AG04449 (cell line): ENCODE measurements at places on chromosomes 4 and X.

DNA sequence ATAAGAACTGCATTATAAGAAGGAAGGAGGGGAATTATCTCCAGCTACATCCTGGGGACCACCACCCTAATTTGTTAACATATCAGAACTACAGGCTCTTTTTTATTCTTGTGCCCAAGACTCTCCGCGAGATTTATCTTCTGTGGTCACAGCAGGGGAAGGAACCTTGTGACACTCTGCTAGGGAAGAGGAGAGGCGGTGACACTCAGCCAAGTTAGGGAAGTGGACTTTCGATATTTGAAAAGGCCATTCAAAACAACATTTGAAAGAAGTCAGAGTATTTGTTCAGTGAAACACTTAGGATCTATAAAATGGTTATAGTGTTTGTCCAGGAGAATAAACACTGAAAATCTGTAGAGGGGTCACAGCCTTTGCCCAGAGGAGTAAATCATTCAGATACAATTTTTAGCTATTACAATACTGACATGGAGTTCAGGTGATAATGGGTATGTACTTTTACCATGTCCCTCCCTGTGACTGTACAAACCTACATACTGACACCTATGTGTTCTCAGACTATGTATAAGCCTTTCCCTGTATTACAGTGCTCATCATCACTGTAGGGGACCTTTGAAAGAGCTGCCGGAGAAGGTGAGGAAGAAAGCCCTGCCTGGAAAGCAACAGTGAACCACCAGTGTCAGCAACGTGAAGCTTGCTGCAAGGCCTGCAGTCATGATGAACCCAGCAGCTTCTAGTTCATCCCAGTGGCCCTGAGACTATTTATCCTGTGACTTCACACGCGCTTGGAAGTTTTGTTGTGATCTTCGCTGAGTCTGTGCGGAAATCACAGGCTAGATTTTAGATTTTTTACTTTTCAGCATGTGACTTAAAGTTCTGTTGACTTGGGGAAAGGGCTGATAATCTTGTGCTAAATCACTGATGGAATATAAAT, 8.5 kb upstream of the PTTG2 start:
- no peak for DNase-seq

GRCh38 chr4:169410839-169411770, 140.3 kb upstream of the SH3RF1 start:
- peak; percentile 77 for DNase-seq

DNA sequence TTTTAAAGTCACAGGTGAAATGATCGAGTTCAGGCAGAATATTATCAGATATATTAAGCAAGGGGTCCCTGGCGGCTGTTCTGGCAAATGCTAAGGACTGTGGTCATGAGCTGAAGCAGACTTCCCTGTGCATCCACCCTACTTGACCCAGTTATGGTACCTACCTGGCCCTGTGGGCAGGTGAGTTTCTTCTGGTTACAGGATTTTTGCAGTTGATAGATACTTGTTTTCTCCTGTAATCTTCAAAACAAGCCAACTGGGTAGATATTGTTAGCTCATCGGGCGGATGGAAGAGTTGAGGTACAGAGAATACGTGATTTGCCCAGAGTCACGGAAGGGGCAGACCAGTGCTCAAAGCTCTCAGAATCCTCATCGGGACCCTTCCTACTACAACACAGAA, 18.5 kb upstream of the PROM1 start:
- DNase-seq: no peak

DNA sequence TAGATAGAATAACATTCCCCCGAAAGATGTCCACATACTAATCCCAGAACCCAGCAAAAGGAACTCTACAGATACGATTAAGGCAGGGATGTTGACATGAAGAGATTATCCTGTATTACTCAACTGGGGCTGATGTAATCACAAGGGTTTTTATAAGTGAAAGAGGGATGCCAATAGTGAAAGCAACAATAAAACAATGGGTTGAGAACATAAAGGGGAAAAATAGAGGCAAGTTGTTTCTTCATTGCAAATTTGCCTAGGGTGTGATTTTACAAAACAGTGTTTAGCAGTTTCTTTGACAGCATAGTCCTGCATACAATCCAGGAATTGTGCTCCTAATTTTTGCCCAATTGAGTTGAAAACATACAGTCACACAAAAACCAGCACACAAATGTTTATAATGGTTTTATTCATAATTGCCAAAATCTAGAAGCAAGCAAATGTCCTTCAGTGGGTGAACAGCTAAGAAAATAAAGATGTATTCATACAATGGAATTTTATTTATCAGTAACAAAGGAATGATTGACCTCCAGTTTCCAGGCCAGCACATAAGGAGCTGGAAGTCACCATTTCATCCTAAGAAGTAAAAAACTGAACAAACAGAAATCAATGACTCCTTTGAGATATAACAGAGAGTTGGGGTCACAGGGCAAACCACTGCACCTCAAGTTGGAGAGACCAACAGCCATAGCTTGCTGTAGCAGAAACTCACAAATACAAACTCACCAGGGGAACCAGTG, 107.2 kb downstream of the CENPC start:
- DNase-seq: peak; percentile 38

- DNase-seq: no peak
These were observed 370.9 kb downstream of the PRR32 start for GRCh38 chrX:127190381-127190780.

- DNase-seq: no peak
These were observed 75.5 kb downstream of the UGT8 start for GRCh38 chr4:114674080-114674479.

DNA sequence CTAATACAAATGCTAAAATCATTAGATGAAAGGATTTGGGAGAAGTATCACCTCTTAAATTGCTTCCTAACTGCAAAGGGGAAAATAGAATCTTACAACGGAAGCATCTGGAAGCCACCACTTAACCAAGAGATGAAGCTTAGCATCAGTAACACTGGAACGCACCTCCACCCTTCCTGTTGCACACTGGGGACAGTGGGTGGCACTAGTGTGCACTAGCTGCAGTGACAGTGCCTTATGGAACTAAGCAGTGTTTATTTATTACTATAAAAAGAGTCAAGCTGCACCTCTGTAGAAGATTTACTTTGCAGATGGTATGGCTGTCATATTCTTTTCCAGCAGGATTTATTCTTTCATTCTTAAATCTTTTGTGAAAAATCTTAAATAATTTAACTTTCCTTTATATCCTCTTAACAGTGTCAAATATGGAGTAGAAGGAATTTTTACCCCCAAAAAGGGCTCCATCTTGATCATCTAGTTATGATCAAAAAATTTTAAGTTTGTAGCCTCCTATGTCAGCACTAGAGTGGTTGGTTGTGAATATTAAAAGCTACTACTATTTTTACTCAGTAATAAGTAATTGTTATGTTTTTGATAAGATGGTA, 76.7 kb downstream of the SCD5 start:
- no peak for DNase-seq

- no peak for DNase-seq
These were observed 209.4 kb downstream of the RAPGEF2 start for GRCh38 chr4:159312236-159312635.

DNA sequence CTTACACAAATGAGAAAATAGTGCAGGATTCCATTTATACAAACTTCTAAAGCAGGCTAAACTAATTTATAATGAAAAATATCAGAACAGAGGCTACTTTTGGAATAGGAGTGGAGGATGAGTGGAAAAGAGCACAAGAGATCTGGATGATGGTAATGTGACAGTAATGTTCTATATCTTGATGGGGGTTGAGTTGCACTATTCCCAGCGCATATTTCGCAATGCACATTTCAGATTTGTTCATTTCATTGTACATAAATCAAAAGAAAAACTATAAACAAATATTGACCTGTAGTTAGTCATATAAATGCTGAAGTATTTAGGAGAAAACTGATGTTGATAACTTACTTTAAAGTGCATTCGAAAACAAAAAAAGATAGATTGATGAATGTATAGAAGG, 177.0 kb upstream of the MAOA start:
- no peak for DNase-seq

- DNase-seq: no peak
These were observed 25.4 kb upstream of the SLITRK4 start for GRCh38 chrX:143661286-143661685.

DNA sequence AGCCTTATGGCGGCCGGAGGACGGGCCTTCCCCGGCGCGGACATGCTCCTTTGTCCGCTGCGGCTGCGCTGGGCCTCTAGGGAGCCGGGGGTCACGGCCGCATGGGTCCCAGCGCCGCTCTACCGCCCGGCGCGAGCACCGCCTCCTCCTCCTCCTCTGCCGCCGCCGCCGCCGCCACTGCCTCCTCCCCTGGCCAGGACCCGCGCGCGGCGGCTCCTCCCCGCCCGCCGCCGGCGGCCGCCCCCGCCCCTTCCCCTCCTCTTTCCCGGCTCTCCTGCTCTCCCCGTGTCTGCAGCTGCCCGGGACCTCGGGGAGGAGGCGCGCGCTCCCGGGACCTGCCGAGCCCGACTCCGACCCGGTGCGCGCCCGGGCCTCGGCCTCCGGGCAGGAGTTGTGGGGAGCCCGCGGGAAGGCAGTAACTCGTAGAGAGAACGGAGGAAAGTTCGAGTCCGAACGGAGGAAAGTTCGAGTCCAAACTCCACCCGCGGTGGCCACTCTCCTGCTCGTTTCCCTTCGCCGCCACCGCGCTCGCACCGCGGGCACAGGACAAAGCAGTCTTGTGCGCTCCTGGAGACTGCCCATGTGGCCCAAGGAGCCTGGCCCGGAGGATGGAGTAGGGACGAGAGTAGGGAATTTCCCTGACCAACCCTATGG, at the start of gene ADGRA3:
TSS of gene ADGRA3 (minus strand) at position 179 of the 654 bp plus-strand sequence. CDS start 282 bp downstream, outside the sequence.
- DNase-seq: no peak

GRCh38 chrX:86016139-86016538, 31.2 kb downstream of the CHM start:
- no peak for DNase-seq

DNA sequence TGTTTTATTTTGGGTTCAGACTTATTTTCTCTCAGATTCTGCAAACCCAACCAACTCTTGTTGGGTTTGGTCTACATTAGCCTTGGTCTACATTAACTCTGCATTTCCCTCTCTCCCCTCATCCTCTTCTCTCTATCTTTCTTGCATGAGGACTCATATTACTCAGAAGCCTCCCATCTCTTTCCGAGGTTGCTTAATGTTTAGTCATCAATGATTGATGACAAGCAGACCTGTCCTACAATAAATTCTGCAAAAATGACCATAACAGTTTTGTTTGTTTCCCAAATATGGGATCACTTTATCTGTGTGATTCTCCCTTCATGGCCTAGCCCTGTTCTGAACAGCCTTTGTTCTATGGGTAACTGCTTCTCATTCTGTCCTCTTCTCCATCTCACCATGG, 75.2 kb downstream of the GABRB1 start:
- no peak for DNase-seq

DNA sequence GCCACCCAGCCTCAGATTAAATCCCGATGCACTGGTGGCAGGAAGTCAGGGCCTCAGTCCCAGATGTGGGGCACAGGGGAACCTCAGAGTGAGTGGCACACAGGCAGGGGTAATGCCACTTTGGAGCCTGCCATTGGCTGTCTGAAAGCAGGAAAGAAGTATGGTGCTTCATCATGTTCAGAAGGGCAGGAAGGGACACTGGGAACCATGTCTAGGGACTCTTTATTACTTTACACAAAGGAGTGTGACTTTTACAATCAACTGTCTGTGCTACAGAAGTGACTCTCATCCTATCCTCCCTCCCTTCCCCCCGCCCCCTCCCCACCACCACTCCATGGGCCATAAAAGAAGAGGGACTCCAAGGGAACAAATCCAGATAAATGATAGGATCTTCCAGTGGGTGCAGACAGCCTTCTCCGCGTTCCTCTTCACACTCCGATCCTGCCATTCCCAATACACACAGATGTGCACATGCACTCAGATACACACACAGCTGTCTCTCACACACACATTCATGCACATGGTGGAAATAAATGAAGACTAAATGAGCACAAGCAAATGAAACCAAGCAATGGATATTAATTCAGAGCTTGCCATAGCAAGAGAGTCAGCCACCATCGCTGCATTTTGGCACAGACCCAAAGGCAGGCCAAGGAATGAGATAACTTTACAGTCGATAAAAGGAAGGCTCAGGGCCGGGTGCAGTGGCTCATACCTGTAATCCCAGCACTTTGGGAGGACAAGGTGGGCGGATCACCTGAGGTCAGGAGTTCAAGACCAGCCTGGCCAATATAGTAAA, 2.5 kb upstream of the TMEM154 start:
- no peak for DNase-seq

DNA sequence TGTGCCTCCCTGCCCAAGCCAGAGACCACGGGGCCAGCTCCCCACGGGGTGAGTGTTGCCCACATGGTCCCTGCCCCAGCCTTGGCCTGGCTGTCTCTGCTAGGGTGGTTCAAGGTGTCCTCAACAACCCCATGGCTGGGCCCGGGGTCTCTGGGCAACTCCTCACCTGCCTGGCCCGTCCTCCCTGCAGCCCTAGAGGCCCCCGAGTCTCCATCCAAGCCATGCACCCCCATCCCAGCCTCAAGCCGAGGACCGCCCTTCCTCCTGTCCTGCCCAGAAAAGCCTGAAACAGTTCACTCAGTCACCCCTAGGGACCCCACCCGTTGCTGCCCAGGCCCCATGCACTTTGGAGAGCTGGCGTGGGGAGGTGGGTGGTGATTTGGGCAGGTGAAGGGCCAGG, 120.9 kb downstream of the FAM53A start:
- no peak for DNase-seq

GRCh38 chr4:133014473-133015135, 134.5 kb upstream of the PCDH10 start:
- no peak for DNase-seq

DNA sequence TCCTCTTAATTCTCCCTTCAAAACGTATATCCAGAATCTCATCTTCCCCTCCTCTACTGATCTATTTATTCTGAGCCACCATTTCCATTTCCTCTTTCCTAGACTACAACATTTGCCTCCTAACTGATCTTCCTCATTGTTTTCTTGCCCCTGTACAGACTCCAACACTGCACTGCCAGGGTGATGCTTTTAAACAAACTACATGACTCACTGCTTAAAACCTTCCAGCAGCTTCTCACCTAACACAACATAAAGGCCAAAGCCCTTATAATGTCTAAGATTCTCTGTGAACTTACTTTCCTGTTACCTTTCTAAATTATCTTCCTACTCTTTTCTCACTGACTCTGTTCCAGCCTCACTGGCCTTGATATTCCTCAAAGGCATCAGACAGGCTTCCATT, 161.0 kb upstream of the HS3ST1 start:
- no peak for DNase-seq

GRCh38 chrX:121457096-121457495, 409.7 kb downstream of the GLUD2 start:
- DNase-seq: no peak
